Fibroblast of skin of right quadriceps (primary cell): ENCODE measurements at places on chromosomes 3 and 15.
A peak's percentile ranks its signal among the peaks of the same experiment; 100 is the strongest.

GRCh38 chr3:55013145-55013925 is 85.5 kb upstream of the LRTM1 start:
- DNase-seq, result peak; percentile 52

DNA sequence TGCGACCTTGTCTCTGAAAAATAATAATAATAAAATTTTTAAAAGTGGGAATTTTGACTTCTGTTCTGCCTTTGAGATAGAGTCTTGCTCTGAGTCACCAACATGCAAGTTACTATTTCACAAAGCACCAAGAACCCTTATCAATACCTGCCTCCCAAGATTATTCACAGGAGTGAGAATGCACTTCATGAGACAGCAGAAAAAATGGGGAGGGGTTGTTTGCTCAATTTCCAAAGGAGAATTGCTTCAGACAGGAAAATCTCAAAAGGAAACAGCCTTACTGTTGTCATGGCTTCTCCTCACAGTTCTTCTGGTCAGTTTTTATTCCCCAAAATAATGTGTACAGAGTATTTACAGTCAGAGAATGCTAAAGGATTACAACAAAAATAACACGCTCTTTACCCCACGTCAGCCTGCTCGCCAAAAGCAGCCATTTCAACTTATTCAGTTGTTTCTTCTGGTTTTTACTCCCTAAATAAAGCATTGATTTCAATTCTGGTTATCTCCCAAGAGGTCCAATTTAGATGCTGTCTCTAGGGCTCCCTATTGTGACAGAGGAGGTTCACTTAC is 89.0 kb downstream of the PPCDC start:
- DNase-seq, result no peak

DNA sequence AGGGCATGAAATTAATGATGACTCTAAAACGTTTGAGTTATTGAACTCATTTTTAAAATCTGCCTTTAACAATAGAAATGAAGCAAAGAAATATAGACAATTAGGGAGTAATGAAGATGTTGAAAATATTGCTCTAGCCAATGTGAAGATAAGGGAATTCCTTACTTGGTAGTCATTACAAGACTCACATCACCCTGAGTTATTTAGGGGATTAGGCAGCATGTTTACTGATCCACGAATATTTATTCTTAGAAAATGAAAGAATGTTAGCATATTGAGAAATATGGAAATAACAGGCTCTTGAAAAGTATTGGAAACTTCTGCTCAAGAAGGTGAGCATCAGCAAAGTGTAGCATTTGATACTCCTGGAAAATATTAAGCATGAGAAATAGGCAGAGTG is 398.1 kb upstream of the ARPP21 start:
- DNase-seq, result no peak

DNA sequence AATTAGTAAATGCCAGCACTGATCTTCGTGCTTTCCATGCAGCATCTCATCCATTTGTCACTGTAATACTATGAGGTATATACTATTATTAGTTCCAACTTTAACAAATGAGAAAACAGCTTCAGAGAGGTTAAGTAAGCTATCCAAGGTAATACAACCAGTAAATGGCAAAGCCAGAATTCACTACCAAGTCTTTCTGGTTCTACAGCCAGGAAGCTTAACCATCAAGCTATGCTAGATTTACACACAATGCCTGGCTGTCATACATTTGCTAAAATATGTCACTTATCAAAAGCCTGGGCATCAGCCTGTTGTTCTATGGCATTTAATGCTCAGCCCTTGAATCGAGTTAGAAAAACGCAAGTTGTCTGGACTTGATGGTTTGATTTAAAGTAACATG is 32.6 kb downstream of the TMOD2 start:
- no peak for DNase-seq

GRCh38 chr3:134640378-134640777 is 10.4 kb downstream of the KY start:
- no peak for DNase-seq

GRCh38 chr3:179451265-179452175 is at the start of gene GNB4:
Gene GNB4 (minus strand): TSS chr3:179451470. CDS start chr3:179426200, 25,270 bp downstream.
- peak; percentile 91 for DNase-seq

- DNase-seq, result no peak
These were observed 657.0 kb upstream of the NAALADL2 start for GRCh38 chr3:174202116-174202515.

DNA sequence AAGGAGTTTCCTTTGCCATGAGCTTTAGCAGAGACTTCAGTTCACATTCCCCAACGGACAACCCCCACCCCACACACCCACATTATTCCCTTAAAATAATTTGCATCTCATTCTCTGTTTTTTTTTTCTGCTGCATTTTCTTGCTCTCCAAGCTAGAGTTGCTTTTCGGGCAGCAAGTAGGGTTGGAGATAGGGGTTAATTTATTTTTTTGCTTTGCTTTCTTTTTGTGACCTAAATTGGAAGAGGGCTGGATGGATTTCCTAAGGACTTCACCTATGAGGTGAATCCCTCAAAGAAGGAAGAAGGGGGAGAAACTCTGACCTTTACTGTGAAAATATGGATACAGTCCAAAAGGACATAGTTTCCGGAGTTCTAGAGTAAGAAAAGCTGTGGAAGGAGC is 6.6 kb downstream of the SOX2 start:
- DNase-seq, result no peak

GRCh38 chr3:194282436-194283122 is 68.5 kb downstream of the CPN2 start:
- DNase-seq, result no peak

DNA sequence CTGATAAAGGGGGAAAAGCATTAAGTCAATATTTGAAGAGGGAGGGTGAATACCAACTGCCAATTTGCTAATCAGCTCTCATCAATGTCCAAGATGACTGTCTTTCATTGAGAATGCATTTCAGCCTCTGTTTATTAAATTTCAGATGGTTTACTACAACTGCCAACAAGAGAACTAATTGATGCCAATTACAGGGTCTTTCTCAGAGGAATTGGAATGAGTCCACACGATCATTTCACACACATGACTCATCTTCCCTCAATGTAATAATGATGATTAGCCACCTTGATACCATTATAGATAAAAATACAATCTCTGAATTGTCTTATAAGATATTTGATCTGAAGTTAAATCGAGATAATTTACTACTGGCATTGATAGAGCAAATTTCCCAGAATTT is 1274.4 kb downstream of the ROBO2 start:
- DNase-seq, result no peak

GRCh38 chr15:82894971-82895520 is 57.5 kb downstream of the HOMER2 start:
- peak; percentile 46 for DNase-seq
